ENCODE measurements at places on chromosomes 4 and X.

DNA sequence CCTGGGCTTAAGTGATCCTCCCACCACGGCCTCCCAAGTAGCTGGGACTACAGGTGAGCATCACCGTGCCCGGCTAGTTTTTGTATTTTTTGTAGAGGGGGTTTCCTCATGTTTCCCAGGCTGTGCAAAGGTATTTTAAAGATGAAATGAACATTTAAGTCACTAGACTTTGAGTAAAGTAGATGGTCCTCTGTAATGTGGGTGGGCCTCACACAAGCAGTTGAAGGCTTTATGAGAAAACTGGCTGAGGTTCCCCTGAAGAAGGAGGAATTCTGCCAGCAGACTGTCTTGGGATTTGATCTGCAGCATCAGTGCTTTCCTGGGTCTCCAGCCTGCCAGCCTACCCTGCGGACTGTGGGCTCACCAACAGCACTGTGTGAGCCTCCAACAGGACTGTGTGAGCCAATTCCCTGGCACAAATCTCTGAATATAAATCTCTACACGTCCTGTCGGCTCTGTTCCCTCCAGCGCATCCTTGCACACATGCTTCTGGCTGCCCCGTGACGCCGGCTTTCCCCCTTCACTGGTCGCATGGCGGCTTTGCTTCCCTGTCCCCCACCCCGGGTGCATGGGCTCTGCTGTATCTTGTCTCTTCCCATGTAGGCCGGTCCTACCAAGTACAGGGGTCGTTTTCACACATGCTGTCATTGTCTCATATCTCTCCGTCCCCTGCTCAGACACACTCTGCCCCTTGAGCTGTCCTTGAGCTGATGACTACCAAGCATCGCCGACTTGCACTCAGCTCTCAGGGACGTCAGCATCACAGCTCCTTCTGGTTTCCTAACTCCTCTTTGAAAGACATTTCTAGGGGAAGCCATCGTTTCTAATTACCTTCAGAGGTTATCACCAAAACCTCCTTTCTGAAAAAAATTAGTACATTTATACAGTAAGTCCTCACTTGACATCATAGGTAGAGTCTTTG is 46.4 kb downstream of the RWDD4 start:
- DNase-seq = no peak

GRCh38 chr4:119299741-119300100 is 22.2 kb downstream of the FABP2 start:
- no peak for DNase-seq

- DNase-seq = no peak
Measured at GRCh38 chr4:74583757-74584156, 138.8 kb downstream of the AREG start.

GRCh38 chr4:72591547-72592454 is 22.8 kb upstream of the ADAMTS3 start:
- no peak for DNase-seq

DNA sequence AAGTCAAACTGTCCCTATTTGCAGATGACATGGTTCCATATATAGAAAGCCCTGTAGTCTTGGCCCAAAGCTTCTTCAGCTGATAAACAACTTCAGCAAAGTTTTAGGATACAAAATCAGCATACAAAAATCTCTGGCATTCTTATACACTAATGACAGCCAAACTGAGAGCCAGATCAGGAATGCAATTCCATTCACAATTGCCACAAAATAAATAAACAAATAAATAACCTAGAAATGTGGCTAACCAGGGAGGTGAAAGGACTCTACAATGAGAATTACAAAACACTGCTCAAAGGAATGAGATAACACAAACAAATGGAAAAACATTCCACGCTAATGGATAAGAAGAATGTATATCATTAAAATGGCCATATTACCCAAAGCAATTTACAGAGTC is 52.9 kb upstream of the CXCL8 start:
- no peak for DNase-seq

- no peak for DNase-seq
Measured at GRCh38 chr4:41638866-41639265, 100.9 kb downstream of the LIMCH1 start.

DNA sequence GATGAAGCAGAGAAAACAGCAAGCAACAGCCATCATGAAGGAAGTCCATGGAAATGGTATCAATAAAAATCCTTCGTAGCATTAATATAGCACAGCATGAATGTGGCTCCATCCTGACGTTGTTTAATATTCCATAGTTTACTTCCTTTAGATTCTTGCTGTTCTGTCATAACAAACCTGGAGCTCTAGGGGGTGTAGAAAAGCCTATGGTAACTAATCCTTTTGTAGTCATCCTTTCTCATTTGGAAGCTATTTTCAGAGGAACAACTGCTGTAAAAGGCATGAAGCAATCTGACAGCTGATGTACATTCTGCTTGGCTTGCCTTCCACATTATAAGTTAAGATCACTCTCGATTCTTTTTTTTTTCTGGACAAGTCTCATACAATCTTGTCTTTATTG is 914 bp downstream of the MYOZ2 start:
- no peak for DNase-seq

DNA sequence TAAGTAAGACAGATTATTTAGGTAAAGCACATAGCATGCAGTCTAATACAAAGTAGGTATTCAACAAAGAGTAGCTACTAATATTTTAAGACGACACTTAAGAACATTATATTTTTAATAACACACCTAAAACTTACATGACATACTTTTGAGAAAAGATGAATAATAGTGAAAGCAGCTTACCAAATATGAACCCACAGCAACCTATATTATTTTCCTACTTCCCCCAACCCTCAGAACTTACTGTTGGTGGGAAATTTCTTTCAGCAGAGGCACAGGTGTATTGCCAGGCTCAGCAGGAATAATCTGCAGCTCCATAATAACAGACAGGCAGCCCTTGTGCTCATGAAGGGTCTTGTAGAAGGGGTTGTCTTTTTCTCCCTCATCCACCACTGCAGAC is 498.9 kb downstream of the GLUD2 start:
- DNase-seq = no peak

DNA sequence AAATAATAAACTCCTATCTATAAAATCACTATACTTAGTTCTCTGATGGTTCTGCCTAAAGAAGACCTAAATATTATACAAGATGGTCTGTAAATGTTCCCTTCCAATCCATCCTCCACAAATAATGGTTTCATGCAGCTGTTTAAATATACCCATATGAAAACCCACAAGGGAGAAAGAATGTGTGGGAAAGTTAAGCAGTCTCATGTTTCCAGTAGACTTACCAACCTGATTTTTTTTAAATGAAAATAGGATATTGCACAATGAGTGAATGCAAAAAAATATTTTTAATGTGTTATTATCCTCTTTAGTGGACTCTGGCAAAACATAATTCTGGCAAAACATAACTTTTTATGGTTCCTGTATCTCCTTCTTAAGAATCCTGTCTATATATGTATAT is 23.3 kb downstream of the CAMK2D start:
- DNase-seq = no peak

DNA sequence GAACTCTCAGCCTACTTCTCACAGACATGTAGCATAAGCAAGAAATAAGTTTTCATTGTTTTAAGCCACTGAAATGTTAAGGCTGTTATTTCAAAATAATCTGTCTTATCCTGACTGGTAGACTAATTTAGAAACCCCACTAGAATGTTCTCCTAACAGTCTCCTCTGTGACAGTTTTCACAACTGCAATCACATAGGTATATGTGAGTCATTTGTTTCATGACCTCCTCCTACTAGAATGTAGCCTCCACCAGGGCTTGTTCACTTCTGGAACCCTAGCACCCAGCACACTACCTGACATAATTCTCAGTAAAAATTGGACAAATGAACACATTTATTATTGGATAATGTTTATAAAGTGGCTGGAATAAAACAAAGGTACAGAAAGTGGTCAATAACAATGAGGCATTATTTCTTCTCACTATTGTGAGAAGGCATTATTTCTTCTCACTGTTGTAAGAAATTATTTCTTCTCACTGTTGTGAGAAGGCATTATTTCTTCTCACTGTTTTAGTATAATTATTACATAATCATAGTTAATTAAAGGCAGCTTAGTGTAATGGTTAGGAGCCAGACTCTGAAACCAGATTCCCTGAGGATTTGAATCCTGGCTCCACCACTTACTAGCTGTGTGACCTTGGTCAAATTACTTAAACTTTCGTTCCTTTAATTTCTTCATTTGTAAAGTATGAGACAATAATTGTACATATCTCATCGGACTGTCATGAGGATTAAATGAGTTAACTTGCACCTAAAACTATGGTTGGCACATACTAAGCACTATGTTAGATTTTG is 251.5 kb downstream of the RASL11B start:
- no peak for DNase-seq

DNA sequence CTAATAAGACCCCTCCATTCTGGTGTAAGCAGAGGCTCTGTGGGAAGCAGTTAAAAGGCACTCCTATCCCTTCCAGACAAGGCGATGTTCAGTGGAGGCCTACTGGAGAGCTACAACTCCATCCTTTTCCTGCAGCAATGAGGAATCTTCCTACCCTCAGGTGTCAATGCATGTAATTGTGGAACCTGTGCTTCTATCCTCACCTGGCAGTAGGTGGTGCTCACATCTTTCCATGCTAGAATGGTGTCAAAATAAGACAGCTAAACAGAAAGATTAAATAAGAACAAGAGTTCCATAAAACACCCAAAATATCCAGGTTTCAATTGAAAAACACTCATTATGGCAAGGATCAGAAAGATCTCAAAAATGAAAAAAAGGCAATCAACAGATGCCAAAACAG is 224.6 kb downstream of the IL15 start:
- no peak for DNase-seq

DNA sequence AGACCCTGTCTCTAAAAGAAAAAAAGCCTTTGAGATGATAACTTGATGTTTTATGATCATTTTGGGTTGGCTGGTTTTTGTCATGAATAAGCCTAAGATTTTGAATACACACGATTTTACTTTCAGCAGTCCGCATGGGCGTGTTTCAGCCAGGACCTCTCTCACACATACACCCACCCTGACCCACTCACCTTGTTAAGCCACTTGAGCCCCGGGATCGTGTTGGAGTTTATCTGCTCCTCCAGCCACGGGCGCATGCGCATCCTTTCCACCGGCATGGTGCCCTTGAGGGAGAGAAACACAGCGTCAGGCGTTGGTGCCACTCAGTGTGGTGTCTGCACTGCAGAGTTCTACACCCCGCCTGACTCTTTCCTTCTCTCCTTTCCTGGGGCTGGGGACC is 45.6 kb downstream of the IRF2 start:
- DNase-seq = no peak

DNA sequence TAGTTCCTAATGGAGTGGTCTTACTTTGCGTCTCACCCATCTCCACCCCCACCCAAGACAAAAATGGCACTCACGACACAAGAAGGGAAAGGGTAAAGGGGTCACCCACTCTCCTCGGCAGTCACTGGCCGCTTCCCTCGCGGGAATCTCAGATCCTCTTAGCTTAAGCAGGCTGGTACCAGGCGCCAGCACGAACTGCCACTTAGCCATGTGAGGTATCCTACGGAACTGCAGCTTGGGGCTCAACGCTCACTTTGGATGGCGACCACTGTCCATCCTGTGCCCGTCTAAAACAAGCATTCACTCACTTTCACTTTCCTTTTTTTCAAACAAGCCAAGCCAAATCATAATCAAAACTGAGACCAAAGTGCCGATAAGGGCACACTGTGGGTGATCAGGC is 14.6 kb upstream of the MAGIX start:
- no peak for DNase-seq

DNA sequence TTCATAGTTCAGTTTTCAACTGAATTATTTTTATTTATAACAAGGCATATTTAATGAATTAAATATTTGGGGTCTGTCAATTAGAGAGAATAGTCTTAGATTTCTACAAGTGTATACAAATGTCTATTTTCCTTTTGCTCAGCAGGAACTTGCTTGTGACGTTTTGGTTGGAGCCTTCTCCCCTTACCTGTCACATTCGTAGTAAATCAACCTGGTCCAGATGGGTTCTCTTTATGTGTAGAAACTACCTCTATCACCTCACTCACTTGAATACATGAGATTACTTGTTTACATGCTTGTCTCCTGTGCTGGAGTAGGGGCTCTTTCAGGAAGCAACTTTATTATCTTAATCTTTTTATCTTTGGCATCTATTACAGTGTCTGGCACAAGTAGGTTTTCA is 938.3 kb upstream of the IGFBP7 start:
- no peak for DNase-seq

DNA sequence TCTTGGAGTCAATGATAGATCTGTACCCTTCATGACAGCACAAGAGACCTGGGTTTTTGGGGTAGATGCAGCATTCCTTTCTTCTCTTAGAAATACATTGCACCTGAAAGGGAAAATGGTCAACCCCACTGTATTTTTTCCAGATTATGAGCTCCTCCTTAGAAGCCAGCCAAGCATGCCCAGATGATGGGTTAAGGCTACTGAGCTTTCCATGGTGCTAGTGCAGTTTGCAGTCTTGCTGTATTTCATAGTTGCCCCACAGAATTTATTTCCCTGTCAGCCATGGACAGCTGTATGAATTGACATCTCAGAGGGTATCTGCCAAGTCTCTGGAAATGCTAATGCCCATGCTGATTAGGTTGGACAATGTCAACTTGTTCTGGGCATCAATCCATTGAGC is 73.7 kb upstream of the H2AZ1 start:
- no peak for DNase-seq

DNA sequence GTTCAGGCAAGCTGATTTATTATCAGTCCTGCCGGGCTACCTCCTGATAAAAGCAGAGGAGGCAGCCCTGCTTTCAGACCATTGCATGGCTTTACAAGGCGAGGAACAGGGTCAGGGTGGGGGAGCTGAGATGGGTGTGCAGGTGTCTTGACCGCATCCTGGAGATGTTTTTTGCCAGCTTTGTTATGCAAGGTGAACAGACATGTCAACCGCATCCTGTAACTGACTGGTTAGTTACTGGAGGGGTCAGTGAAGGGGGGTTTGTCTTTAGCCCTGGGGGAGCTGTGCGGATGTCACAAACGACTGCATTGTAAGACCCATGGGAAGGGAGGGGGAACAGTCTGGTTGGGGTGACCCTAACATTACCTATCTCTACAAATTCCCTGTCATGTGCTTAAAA is 10.0 kb downstream of the ADAM29 start:
- no peak for DNase-seq

GRCh38 chr4:113899271-113900070 is 80.0 kb downstream of the ARSJ start:
- no peak for DNase-seq

DNA sequence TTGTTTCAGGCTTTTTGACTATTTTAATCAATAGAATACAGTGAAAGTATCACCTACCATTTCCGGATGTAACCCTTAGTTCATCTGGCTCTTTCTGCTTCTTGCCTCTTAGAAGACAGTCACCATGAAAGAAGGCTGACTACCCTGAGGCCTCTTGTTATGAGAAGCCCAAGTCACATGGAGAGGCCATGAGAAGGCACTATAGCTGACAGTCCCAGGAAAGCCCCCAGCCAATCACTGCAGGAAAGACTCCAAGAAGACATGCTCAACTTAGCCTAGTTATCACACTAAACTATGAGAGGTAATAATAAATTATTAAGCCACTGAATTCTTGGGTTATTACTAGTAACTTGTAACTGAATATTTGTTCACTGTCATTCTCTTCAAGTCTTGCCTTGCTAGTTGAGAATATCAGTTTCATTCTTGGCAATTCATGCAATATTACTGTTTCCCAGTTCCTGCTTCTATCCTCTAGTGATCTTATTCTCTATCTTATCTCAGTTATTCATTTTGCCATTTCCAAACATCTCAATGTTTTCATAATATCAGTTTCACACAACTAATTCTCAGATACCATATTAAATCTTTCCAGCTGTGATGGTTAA is 57.1 kb upstream of the GUCY1A1 start:
- DNase-seq = no peak
